ENCODE measurements at places on chromosomes 5 and 9.

GRCh38 chr5:92962752-92963151 is 618.3 kb downstream of the NR2F1-AS1 start:
- peak; percentile 76 for DNase-seq

DNA sequence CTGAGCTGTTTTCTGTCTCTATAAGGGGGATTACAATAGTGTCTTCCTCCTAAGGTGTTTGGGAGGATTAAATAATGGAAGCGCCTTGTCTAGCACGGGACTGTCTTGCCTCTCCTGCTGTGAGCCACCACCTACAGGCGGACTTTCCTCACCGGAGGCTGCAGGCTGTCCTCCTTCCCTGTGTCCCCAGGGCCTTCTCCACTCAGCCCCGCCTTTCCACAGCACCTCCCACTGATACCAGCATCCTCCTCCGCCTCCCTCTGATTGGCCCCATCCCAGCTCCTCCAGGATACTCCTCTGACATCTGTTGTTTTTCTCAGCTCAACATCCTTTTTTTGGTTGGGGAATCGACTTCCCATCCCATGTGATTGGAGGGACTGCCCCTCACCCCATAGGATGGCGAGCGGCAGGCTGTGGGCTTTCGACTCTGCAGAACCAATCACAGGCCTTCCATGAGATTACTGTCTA is 851 bp upstream of the ZDHHC12 start:
- DNase-seq = peak; percentile 47

DNA sequence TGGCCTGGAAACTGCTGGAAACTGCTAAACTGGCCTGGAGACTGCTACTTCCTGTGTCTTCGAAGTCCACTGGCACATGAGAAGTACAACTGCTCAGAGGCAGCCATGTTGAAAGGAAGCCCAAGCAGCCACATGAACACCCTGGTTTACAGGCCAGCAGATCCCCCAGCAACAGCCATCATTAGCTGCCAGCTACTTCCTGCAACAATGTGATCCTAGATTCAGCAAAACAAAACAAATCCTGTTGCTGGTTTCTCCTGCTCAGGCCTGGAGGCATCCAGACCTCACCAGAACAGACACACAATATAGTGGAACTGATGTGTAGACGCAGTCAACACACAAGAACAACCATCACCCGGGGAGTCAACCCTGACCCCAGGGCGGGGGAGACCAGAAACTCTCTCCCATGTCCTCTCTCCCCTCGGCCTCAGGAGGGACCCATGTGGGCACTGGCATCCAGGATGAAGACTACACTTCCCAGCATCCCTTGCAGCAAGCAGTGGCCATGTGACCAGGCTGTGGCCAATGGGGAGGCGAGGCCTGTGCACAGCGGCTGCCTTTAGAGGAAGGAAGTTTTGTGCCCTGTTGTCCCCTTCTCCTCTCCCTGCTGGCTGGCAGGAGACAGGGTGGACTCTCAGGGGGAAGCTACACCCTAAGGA is 9.2 kb upstream of the LCN15 start:
- DNase-seq = no peak

DNA sequence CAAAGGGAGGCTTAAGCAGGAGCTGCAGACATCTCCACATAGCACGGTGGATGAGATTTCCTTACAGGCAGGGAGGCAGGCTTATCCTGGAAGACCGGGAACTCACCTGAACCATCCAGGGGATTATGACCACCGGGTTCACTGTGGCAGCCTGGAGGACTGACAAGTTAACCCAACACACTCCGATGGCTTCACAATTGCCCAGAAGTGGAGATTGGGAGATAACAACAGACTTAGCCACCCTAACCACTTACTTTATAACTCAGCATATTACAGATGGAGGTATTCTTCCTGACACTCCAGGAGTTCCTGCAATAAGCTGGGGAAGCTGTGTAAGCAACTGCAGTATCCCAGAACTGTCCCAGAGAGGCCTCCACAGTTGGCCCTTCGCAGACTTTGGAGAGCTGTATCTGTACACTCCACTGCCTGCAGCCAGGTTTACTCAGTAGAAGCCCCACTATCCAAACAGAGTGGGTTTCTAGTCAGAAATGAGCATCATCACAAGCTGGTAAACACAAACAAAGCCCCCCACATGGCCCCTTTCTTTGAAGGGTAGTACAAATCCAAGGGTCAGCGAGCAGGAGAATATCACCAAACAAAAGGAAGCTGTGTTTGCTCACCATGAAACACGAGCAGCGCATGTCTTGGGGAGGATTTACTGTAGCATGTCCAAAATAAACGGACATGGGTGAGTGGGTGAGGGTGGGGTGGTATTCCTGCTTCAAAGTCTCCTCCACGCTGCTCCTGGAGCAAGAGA is 462.2 kb downstream of the RASEF start:
- peak; percentile 72 for DNase-seq

GRCh38 chr9:95528908-95529502 is 12.2 kb upstream of the PTCH1 start:
- DNase-seq = no peak

DNA sequence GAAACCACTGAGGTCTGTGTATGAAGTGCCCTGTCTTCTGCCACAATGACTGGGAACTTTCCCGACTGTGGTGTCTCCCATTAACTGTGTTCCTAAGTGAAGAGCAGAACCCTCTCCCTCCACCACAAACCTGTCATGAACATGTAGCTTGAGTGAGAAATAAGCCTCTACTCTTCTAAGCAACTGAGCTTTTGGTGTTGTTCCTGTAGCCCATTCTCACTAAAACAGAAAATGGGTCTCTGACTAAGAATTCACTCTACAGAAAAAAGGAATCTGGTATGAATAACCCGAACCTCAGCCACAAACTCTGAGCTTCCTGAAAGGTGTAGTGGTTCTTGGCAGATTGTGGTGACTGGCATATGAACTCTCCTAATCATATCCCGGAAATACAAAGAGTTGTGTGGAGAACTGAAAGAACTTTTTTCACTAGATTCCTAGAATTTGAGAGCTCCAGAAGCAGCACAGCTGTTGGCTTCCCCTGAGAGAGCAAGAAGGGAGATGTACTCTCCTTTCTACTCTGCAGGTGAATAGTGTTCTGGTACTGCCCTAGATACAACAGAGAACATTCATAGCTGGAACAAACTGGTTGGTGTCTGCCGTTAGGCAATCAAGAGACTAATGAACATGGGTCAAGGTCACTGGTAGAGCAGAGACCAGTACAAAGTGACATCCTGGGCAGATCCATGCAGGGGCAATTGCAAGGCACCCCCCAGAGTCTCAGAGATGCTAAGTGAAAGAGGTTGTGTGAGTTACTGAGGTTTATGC is 283.8 kb downstream of the PDE4D start:
- no peak for DNase-seq

GRCh38 chr5:133319905-133320520 is 268.2 kb downstream of the HSPA4 start:
- no peak for DNase-seq

Measured in NCI-H1092 treated with DMSO at 0.1 percent for 48 hours (cell line).